Progenitor cell of endocrine pancreas (in vitro differentiated cells): ENCODE measurements at places on chromosomes 12 and 14.

GRCh38 chr14:104588066-104588857 lies 8.7 kb downstream of the C14orf180 start:
- DNase-seq: no peak

- no peak for DNase-seq
Measured at GRCh38 chr12:56763753-56764657, 881 bp downstream of the HSD17B6 start.

GRCh38 chr14:95365401-95365800 lies 45.7 kb upstream of the CLMN start:
- no peak for DNase-seq

GRCh38 chr12:15963271-15963670 lies 52.1 kb downstream of the DERA start:
- DNase-seq: no peak

DNA sequence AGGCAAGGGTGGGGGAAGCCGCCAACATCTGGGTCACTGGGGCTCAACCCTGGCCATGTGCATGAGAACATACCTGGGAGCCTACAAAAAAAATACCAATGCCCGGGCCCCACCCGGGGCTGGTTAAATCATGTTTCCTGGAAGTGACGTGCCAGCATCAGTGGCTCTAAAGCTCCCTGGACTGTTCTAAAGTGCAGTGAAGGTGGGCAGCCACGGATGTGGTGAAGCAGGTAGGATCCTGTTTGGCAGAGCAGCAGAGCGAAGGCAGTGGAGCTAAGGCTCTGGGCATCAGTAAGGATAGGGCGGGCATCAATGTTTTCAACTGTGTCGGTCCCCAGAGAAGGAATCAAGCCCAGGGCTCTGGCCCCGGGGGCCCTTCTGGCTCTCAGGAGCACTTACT lies 525 bp upstream of the GPR68 start:
- DNase-seq: no peak

DNA sequence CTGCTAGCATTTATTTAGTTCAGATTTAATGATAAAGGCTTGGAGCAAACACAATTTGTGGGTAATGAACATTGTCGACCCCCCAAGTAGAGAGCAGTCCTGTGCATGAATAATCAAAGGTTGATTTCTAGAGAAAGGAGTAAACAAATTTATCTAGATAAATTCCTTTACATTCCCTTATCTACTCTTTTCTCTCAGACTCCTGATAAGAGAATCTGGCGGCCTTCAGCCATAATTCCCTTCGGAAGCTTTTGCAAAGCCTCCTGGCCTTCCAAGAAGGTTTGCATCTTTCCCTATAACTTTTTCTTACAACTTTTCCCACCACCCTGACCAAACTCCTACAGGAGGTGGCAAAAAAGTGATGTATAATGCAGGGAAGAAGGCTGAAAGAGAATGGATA lies 42.1 kb downstream of the TMTC3 start:
- no peak for DNase-seq

DNA sequence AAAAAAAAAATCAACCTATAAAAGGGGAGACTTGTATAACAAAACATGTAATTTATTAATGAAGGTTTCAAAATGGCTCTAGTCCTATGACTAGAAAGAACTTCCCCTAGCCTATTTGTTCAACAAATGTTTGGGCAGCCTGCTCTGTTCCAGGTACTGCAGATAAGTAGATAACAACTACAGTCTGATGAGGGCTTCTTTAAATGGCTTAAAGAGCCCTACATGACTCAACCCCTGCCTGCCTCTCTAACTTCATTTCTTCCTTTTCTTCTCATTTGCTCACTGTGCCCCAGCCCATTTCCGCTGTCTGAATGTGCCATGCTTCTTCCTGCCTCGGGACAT lies 21.5 kb downstream of the ALDH6A1 start:
- DNase-seq: no peak

- peak; percentile 88 for DNase-seq
Measured at GRCh38 chr12:50039151-50039835, 14.0 kb upstream of the RACGAP1 start.

- no peak for DNase-seq
Measured at GRCh38 chr14:24249230-24250021, 7.0 kb upstream of the TINF2 start.

DNA sequence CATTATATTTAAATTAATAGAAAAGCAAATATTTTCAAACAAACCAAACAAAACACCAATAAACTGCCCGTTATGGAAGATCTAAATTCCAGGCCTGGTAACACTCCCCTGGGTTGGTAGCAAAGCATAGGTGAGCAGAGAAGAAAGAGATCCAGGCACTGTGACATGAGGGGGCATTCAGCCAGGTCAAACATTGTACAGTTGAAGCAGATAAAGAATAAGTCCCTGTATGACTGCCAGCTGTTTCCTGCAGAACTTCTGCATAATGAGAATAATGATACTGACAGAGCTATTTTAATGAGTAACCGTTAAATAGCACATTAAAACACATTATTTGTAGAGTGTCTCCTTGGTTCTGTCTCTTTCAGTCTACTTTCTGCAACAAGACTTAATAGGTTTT lies 35.4 kb downstream of the SLC38A1 start:
- no peak for DNase-seq

GRCh38 chr14:61151251-61151650 lies 129.9 kb downstream of the TMEM30B start:
- DNase-seq: no peak

DNA sequence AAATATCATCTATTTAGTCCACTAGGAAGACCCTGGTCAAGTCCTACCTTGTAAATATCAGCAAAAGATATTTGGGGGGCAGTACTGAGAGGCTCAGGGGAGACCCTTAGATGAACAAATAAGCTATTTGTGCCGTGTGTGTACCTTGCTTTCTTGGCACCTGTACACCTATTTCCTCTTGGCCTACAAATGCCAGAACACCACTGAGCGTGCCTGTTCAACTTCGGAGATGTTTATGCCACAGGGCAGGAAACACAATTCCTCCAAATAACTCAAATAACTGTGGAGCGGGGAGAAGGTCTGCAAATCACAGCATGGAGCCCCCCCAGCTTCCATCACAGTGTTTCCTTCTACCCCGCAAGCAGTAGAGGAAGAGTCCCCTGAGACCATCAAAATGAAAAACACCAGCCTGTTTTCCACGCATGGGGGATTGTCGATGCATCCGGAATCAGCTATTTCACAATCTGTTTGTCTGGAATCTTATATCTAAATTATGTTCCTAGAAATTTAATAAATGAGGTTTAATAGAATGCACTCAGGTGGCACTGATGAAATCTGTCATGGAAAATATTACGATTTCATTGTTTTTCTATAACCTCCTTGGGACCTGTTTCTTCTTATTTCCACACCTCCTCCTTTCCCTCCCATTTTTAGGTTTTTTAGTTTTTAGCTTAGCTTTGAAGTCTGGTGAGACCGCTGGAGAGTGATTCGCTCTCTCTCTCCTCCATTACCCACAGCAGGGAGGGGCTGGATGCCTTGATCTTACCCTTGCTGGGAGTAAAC lies 254.0 kb upstream of the SRRM4 start:
- DNase-seq: no peak

- no peak for DNase-seq
Measured at GRCh38 chr14:98682726-98683125, 589.3 kb downstream of the BCL11B start.

DNA sequence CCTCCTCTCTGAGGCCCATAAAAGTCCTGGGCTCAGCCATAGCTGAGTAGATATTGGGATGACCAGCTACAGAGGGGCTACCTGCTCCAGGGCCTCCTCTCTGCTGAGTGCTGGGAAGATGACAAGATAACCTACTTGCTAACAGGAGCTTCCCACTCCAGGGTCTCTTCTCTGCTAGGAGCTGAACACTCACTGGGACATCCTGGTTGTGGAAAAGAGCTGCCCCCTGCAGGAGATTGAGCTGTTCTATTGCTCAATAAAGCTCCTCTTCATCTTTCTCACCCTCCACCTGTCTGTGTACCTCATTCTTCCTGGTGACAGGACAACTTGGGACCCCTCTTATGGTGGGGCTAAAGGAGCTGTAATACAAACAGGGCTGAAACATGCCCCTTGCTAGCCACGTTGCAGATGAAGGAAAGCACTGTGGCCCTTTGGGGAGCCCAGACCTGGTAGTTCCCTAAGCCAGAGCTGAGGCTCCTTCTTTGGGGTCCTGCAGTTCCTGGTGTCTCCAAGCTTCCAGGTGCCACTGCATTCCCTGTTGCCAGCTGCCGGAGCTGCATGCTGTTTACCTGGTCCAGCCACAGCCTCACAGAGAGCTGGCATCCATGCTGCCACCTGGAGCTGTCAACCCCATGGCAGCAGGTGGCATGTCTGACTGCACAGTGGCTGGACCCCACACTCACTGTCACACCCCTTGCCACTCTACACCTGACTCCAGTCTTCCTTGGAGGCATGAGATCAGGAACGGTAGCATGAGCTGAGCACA lies 598.5 kb upstream of the LMO3 start:
- DNase-seq: no peak

DNA sequence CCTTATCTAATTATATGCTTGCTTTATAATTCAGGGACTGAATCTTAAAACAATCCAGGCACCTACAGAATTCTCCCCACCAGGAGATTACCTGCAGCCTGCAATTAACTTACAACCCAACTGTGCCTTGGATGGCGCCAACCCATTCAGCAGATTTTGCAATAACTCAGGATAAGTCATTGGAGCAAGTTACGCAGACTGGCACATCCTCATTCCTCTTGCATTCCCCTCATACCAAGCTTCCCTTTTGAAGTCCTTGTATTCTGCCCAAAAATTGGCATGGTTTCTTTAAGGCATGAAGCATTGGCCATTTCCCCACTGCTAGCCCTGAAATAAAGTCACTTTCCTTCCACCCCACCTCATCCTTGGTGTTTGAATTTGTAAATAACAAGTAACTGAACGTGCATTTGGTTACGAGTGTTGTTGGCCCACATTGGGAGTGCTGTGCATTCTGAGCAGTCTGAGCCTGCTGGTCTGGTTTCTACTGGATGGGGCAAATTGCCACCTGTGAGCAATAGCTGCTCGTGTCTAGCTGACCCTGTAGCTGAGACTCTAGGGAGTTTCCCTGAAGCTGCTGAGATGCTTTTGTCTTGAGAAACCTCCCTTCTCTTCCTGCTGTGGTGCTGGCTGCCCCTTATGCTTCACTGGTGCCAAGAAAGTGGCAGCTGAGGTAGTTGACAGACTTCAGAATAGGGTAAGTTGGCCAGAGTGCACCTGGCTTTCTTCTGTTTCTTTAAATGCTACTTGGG lies 99.2 kb upstream of the SCAF11 start:
- DNase-seq: no peak

DNA sequence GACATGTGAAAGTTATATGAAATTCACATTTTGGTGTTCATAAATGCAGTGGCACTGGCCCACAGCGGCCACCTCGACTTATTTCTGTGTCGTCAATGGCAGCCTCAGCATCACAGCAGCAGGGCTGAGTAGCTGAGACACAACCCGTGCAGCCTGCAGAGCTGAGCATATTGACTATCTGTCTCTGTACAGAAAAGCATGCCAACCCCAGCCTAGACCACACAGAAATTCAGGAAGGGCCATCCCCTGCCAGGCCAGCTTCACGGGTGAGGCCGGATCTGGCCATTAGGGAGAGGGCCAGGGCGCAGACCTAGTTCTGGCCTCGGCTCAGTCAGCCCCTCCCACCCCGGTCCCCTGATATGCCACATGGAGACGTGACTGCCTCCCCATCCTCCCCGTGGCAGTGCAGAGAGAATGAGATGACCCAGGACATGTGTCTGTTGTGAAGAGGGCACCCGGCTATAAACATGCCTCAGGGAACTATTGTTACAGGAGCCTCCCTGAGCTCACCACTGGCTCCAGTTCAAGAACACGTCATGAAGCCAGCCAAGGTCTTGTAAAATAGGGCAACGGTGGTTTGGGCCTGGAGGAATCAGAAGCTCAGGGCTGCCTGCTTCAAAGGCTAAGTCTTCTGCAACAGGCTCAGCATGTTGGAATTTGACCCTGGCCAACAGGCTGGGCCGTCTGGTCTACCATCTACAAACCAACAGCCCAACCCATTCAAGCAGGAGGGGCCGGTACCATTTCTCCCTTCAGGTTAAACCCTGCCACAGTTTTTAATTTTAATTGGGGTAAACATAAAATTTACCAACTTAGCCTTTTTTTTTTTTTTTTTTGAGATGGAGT lies 25.5 kb downstream of the SCARB1 start:
- no peak for DNase-seq

DNA sequence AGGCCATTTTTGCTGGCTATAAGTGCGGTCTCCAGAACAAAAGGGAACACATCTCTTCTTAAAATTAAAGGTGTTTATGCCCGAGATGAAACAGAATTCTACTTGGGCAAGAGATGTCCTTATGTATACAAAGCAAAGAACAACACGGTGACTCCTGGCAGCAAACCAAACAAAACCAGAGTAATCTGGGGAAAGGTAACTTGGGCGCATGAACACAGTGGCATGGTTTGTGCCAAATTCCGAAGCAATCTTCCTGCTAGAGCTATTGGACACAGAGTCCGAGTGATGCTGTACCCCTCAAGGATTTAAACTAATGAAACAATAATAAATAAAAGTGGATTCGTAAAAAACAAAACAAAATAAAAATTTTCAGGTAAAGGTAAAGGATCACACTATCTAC lies 33.4 kb downstream of the PKP2 start:
- DNase-seq: no peak

GRCh38 chr14:99237288-99237687 lies 34.7 kb downstream of the BCL11B start:
- DNase-seq: no peak

GRCh38 chr12:54830199-54830598 lies 24.1 kb upstream of the MUCL1 start:
- no peak for DNase-seq

DNA sequence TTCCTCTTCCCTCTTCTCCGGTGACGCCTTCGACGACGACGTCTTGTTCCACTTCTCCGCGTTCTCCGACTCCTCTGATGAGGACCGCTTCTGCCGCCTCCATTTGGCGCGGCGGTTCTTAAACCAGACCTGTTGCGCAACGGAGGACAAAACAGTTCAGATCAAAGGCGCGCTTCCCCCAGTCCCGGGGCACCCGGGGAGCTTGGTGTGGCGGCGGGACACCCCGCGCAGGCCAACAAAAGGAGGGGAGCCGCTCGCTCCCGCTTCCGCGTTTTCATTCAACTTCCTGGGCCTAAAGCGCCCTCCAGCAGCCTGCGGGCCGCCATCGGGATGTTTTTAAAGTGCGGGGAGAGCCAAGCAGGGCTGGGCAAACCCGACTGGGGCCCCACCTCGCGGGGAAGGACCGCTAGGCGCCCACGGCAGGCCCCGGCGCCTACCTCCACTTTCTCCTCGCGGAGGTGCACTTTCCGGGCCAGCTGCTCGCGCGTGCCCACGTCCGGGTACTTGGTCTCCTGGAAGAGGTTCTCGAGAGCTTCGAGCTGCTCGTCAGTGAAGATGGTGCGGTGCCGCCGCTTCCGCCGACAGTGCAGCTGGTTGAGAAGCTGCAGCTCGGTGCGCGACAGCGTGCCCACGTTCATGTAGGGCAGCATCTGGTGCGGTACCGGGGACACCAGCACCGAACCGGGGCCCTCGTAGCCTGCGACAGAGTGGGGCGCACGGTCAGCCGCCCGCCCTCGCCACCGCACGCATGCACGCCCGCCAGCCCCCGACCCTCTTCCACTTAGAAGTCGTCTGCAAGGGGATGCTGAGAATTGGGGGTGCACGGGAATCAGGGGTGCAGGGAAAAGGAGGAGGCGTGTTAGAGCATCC lies 1.2 kb downstream of the GSC start:
- no peak for DNase-seq
